ENCODE measurements at places on chromosomes 5 and 9. TPM values are rescaled to one million over a fixed set of nuclear protein-coding genes. Genes with fewer than 3 reads are reported as not detected.

The ENTPD8 gene
- polyA plus RNA-seq = 0.11 TPM

The IL9 gene
- not detected for polyA plus RNA-seq

The ADGRD2 gene
- not detected for polyA plus RNA-seq

The PCDHB16 gene
- polyA plus RNA-seq = 4.2 TPM

The TLE1 gene
- 38.9 TPM for polyA plus RNA-seq

The FOXD1 gene
- polyA plus RNA-seq = 0.18 TPM

The IL13 gene
- not detected for polyA plus RNA-seq

The TXNDC8 gene
- not detected for polyA plus RNA-seq

The SLC22A4 gene
- polyA plus RNA-seq = 1.7 TPM

The TMC1 gene
- 0.48 TPM for polyA plus RNA-seq

The CDK5RAP2 gene
- 30.8 TPM for polyA plus RNA-seq

The NRARP gene
- polyA plus RNA-seq = 3.4 TPM

The FST gene
- 6.7 TPM for polyA plus RNA-seq

The CD72 gene
- polyA plus RNA-seq = 0.98 TPM

The PCDHA9 gene
- not detected for polyA plus RNA-seq

The HTR4 gene
- 0.23 TPM for polyA plus RNA-seq

The WDR38 gene
- not detected for polyA plus RNA-seq

The FOXI1 gene
- not detected for polyA plus RNA-seq

The FOXD4L3 gene
- polyA plus RNA-seq = not detected

Data from ovary (tissue), 10 donors.